ENCODE measurements at places on chromosomes 2 and 18.

DNA sequence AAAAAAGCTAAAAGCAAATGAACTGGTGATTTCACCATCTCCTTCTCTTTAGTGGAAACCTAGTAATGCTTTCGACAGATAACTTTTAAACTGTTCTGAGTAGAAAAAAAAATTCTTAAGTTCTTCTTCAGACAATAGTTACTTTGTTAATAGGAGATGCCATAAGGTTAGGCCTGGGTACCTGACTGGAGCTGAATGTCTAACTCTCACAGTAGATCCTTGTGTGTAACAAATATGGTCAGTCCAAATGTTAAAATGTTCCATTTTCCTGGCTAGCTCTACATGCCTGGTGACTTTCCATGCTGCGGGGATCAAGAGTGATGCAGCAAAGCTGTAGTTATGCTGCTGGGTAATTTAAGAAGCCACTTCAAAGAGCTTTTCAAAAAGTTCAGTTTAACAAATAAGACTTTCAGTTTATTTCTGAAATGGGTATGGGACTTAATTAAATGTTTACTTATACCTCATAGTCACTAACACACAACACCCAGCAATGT is 264.0 kb upstream of the SESTD1 start:
- no peak for DNase-seq

DNA sequence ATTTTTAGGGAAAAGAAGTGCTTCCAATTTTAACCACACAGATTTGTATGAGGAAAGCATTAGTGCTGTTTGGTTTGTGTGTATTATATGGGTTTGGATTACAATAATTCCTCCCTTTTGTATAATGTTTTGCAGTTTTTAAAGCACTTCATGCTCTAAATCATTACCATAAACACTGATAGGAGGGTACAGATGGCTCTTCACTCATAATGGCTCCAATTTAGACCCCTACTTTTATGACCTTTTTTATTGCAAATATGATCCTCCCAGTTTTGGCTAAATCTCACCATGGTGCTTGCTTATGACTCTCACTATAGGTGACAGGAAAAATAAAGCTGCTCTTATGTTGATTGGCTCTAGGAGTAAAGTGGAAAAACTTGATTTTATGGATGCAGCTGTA is 23.8 kb upstream of the TMEM17 start:
- no peak for DNase-seq

- DNase-seq: no peak
These were observed 1098.0 kb upstream of the ZEB2 start for GRCh38 chr2:145617906-145618305.

- DNase-seq: no peak
These were observed 1356.2 kb upstream of the NXPH2 start for GRCh38 chr2:140136366-140136765.

DNA sequence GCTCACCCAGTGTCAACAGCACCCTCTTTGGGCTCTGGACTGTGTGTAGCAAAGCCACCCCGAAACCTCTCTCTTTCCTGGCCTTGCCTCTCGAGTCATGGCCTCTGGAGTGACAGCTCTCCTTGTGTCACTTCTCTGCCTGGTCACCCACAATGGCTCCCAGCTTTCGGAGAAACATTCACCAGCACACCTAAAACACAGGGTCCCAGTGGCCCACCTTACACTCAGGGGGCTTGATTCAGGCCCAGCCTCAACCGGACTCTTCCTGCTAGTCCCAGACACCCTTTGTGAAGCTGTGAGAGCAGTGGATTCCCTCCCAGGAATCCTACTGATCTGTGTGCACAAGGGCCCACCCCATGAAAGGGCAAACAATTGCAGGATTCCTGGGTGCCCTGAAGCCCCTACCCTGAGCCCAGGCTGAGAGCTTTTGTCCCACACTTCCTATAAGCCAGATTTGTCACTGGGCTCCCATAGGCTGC is 137.2 kb upstream of the HAAO start:
- DNase-seq: no peak

GRCh38 chr2:49248506-49248905 is 94.2 kb upstream of the FSHR start:
- DNase-seq: no peak

DNA sequence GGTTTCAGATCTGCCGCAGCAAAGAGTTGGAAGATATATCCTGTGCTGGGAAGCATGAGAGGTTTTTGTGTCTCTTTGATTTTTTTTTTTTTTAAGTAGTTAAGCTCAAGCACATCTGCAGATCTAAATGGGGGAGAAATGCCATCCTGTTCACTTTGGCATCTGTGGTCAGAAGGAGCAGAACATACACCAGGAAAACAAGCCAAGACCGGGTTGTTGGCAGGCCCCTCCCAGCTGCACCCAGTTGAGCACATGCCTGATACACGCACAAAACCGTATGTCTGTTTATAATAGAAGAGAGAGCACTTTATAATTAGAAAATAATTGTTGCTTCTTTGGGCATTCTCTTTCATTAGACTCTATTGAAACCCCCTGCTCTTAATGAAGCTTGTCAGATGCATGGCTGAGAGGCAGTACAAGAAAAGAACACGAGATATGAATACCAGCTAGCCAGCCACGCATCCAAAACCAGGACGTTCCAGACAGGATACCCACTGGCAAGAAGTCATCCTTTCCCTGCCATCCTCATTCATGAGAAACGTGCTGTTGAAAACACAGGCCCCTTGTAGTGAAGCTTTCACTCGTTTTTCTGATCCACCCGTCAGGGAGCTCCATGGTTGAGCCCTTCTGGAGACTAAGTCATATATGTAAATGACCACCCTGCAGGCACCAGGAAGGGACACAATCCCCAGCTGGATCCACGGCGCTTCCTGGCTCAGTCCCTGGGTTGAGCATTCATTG is 152.2 kb downstream of the ALPK2 start:
- no peak for DNase-seq
